ENCODE measurements at places on chromosomes 1 and 21.

DNA sequence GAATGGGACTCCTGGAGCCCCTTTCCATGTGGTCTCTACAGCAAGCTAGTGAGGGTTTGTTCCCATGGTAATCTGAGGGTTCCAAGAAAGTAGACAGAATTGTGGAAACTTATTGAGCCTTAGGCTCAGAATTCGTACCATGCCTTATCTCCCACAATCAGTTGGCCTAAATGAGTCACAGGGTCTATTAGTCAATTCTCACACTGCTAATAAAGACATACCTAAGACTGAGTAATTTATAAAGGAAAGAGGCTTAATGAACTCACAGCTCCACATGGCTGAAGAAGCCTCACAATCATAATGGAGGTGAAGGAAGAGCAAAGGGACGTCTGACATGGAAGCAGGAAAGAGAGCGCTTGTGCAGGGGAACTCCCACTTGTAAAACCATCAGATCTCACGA, 106.6 kb upstream of the CXADR start:
- DNase-seq, result no peak

- no peak for DNase-seq
Observed at GRCh38 chr1:206699626-206700025, 14.9 kb downstream of the MAPKAPK2 start.

- no peak for DNase-seq
Observed at GRCh38 chr1:9267352-9267686, 25.4 kb upstream of the SPSB1 start.

DNA sequence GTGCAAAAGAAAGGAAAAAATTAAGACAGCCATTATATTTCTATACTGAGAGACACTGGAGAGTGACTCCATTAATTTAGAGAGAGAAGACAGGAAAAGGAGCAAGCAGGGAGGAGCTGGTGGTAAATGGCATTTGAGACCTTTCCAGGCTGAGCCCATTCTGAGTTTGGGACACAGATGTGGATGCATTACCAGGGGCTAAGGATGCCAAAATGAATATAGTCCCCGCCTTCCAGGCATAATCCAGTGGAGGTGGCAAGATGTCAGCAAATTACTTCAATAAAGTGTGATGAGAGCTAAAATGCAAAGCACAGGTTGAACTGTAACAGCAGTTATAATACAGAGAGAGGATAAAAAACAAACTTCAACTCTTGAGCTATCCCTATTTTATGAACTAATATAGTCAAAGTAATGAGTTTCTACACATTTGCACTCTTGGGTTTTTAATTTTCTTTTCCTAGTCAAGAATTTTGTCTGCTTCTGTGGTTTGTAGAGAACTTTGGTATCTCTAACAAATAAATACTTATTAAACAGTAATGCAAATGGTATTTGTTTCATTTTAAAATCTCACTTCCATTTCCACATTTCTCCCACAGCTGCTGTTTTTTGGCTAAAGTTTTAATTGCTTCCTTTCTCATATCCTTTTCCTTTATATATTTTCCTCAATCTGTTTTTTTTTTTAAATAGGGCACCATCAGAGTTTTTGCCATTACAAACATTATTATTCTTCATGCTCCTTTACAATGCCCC, 228.2 kb upstream of the KCNK2 start:
- DNase-seq, result no peak

DNA sequence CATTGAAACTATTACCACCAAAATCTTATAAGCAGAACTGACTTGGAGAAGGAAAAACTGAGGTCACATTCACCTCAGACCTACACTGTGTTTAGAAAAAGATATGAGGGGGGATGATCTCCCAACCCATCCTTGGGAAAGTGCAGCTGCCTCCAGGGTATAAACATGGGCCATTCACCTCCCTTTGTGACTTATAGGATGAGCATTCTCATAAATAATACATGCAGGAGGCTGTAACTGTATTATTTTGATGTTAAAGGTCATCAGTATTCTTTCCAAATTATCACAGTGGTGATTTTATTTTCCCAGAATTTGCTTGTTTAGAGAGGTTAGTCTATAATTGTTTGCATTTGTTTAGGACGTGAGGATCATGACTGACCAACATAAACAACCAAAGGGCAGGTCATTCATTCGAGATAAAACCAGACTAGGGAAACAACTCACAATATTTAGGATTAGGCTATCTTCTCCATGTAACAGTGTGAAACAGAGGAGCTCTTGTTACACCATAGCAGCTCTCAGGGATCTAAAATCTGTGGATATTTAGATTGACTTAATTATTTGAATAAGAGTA, 109.2 kb upstream of the NR5A2 start:
- no peak for DNase-seq

GRCh38 chr1:85502171-85502570, 37.2 kb upstream of the DDAH1 start:
- no peak for DNase-seq

DNA sequence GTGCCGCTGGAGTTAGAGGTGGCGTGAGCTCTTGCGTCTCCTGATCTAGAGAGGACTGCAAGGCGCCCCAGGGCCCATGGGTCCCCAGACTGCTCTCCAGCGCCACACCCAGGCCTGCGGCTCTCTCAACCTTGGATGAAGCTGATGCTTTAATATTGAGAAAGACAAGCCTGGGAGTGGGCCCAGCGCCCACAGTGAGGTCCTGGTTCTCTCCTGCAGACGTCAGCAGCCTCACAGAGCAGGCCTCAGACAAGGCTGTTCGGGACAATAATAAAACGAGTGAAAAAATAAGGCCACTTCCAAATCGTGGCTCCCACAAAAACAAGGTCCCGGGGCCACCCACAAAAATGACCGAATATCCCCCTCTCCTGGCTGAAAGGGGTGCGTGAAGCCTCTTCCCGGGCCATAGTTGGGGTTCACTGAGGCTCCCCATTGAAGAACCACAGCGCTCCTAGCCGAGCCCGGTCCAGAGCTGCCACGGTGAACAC, 6.0 kb upstream of the DNMT3L start:
- no peak for DNase-seq

DNA sequence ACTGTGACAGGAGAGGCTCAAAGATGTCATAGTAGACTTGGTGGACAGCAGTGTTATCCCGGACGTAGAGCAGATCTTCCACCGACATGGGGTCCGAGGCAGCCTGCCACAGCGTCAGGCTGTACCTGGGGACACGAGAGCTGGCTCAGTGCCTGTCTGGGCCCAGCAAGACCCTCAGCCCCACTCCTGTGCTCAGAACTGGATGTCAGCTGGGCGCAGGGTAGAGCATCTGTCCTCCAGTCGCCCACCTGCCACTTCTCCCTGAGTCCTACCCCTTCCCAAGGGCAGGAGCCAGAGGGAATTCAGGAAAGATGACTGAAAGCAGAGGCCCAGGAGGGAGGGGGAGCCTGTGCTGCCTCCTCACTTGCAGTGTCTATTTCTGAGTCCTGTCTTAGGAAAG, 11.7 kb downstream of the FAM151A start:
- no peak for DNase-seq
